Ascending aorta (tissue), 2 donors: ENCODE measurements at places on chromosomes 4 and X. TPM values are rescaled to one million over a fixed set of nuclear protein-coding genes. Genes with fewer than 3 reads are reported as not detected.

Gene NEIL3
- not detected for total RNA-seq

Gene SPANXD
- not detected for total RNA-seq

Gene PRKG2
- total RNA-seq: not detected

Gene DDIT4L
- total RNA-seq: 4.8 TPM

Gene STATH
- not detected for total RNA-seq

Gene ABRAXAS1
- total RNA-seq: 13.7 TPM

Gene MAGEA2B
- total RNA-seq: not detected

Gene CENPVL2
- not detected for total RNA-seq

Gene TMEM255A
- total RNA-seq: not detected

DNA sequence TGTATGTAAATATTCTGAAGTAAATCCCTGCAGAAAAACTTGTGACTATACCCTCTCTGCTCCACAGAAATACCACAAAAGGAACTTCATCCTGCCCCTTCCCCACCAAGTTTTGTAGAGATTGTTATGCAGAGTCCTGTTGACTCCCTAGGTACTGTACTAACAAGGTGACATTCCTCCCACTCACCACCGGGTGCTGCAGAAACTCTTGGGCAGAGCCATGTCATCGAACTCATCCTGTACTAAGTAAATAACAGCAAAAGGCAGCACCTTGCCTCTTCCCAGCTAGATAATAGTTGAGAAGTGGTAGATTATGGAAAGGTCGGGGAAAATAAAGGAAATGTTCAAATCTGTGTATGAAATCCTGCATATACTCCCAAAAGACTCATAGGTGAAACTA is 233.3 kb downstream of the STPG2 start:
- no peak for DNase-seq

DNA sequence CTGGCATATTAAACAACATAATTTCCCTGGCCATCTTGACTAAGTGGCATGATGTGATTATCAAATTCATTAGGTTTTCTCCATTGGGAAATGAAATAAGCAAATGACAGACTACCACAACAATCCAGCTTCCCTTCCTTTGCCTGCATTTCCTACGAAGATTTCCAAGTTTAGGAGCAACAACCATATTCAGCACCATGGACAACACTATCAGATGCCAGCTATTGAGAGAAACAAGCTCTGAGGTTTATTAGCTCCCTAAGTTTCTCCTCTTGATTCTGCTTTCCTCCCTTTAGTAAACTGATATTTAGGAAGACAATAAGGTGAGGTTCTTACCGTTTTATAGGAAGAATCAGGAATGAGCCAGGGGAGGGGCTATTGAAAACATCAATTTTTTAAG is 36.2 kb downstream of the DCX start:
- no peak for DNase-seq

- no peak for DNase-seq
Observed at GRCh38 chr4:36224972-36225903, 19.1 kb downstream of the ARAP2 start.

- no peak for DNase-seq
Observed at GRCh38 chrX:323721-324628, 5.4 kb upstream of the GTPBP6 start.

DNA sequence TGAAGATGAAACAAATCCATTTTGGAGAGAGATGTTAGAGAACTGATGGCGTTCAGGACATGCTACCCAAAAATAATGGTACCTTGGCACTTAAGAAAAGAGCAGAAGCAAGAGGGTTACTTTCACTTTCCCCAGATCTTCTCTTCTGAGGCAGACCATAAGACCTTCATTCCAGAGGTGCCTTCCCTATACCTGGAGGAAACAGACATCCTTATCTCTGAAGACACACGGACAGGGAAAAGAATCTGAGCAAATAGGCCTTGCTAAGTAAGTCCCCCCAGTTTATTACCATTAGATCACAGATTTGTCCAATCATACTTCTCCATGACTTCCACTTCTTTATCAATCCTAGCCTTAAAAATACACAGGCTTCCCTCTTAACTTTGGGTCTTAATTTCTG is 2.0 kb upstream of the FGF2 start:
- DNase-seq: no peak

- DNase-seq: no peak
Observed at GRCh38 chr4:127586922-127587571, 45.7 kb upstream of the INTU start.

DNA sequence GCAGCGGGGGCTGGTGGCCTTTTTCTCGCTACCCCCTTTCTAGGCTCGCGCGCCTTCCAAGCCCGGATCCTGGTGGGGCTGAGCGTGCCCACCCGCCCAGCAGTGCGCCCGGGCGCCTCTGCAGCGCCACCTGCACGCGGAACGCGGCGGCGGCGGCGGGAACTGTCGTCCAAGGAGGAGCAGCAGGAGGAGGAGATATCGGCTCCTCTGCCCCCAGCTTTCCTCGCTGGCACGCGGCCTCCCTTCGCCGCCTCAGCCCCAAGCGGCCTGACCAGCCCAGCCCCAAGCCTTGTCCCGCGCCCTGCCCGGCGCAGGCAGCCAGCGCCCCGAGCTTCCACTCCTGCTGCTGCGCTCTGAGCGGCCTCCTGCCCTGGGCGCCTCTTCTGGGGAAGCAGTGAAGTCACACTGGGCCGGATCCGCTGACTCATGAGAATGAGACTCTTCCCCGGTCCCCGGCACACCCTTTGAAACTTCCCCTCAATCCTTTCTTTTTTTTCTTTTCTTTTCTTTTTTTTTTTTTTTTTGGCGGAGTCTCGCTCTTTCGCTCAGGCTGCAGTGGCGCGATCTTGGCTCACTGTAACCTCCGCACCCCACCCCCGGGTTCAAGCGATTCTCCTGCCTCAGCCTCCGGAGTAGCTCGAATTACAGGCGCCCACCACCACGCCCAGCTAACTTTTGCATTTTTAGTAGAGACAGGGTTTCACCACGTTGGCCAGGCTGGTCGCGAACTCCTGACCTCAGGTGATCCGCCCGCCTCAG is 10.6 kb upstream of the ELF4 start:
- DNase-seq: no peak

GRCh38 chr4:189988877-189989431 is 38.1 kb downstream of the FRG2 start:
- no peak for DNase-seq

DNA sequence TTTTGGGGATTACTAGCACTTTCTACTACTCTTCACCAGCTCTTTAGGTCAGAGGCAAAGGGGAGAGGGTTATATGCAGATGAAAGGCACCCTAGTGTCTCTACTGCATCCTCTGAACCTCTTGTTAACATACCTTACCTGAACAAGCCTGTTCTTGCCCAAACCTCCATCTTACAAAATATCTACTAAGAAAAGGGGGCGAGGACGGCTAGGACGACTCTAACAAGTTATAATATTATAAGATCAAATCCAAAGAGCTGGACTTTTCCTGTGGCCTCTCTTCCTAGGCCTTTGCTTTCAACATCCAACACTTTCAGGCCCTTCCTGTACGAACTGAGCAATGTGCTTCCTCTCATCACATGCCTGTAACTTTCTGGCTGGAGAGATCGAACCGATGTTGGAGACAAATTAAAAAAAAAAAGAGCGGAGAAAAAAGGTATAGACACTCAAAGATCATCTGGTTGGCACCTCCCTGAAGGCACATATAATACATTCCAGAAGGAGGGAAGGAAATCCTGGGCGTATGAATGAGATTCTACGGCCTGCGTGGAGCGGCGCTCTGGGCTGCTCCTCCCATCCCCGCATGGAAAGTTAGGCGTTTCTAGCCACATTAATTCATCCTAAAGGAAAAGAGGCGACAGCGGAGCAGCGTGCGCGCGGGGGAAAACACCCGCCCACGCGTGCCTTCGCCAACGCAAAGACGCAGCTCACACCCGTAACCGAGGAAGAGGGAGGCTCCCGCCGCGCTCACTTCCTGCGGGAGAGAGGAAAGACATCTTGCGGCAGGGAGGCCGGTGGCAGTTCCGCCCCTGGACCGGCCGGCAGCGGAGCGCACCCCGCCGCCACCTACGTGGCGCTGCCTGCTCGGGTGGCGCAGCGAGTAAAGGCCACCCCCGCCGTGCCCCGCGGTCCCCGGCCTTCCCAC is 808 bp downstream of the PRDM5 start:
- DNase-seq: no peak

GRCh38 chr4:88070031-88070430 is 62.6 kb downstream of the PKD2 start:
- no peak for DNase-seq

DNA sequence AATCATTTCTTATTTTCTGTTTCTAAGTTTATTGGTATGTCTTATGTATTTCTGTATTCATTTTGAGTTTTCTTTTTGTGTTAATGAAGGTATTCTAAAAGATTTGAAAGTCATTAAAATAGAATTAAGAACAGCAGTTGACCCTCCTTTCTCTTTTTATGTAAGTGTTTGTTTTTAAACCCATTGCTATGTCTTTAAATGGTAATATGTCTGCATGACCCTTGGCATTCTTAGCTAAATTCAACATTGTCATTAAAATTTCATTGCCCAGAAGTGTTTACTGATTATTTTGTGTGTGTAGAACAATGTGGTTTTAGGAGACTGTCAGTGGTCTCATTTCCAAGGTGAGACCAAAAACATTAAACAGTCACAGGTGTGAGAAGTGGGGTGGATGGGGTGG is 197.8 kb downstream of the PCDH7 start:
- DNase-seq: no peak

DNA sequence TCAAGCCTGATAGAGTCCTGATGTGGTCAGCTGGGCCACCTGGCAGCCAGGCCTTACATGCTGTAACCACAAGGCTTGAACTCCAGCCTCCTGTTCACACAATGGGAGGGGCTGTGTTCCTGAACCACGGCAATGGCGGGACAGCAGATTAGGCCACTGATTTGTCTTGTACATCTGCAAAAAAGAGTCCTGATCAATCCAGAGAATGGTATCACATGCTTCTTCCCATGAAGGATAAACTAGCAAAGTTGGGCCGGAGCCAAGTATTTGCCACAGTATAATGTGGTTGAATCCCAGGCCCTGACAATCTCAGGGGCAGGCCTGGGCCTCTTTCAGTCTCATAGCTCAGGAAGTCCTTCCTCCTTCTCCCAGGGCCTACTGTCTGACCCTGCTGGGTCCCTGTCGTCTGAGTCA is 2182.5 kb upstream of the AGA start:
- DNase-seq: no peak

- DNase-seq: no peak
Observed at GRCh38 chr4:113673450-113673849, 88.1 kb downstream of the CAMK2D start.

- DNase-seq: no peak
Observed at GRCh38 chr4:129994715-129995114, 898.8 kb downstream of the C4orf33 start.

DNA sequence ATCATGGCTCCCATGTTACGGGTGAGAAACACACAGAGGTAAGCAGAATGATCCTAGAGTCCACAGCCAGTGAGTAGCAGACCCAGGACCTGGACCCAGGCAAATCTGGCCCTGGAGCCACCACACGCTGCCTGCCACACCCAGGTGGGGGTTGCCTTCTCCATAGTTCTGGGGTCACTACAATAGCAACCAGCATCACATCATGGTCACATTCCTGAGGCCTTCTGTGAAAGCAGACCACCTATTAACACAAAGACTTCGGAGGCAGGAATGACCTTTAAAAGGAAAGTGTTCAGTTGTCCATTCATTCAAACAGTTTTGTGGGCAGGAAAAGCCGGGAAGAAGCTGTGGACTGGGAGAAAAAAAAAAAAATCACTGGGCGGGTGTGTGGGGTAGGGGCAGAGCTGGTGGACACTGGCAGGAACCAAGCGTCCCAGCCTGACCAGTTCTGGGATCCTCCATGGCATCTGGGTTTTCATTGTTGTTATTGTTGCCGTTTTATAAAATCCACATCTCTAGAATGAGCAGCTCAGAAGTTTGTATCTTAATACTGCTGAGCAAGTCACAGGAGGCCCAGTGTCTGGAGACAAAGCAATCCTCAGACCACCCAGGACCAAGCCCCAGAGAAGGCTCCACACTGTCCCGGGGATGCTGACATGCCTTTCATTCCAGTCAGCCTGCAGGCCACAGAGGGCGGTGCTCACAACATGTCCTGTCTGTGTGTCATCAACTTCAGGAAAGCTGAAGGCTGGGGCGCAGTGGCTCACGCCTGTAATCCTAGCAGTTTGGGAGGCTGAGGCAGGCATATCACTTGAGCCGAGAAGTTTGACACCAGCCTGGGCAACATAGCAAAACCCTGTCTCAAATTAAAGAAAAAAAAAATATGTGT is 67.0 kb downstream of the SEL1L3 start:
- no peak for DNase-seq

GRCh38 chr4:96183611-96184010 is 343.7 kb downstream of the PDHA2 start:
- DNase-seq: no peak

DNA sequence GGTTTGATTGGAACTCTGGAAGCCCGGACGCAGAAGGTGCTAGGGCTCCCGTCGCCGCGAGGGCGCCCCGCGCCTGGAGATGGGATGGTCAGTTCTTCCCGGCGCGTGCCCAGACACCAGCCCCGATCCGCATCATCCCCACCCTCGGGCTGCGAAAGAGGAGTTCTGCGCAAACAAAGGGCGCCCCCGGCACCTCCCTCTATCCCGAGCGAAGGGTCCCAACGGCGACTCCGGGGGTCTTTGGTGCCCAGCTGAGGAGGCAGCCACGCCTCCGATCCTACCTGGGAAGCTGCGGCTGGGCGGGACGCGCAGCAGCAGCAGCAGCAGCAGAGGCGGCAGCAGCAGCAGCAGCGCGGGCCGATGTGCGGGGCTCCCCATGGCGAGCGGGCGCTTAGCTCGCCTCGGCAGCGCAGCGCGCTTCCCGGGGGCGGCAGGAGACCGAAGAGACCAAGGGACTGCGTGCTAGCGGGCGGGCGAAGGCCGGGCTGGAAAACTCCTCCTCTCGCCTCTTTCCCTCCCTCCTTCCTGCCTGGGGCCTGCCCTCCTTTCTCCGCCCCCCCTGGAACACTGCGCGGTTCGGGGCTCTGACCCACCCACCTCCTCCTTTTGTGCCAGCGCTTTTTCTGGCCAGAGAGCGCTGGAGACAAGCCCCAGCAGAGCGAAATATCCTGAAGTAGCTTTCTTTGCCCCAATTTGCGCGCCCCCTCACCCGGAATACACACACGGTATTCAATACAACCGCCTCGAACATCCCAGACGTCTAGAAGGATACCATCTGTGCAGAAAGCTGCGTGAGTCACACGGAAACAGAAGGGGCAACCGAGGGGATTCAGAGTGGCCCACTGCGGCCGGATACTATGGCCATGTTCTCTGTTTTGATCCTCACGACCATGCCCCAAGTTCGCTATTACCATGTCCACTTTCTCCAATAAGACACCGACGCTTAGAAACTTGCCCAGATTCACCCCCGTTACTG is at the start of gene SRPX:
SRPX (minus strand) TSS at position 457 of the 976 bp plus-strand sequence; CDS start at position 378, 79 bp downstream.
- DNase-seq: no peak

DNA sequence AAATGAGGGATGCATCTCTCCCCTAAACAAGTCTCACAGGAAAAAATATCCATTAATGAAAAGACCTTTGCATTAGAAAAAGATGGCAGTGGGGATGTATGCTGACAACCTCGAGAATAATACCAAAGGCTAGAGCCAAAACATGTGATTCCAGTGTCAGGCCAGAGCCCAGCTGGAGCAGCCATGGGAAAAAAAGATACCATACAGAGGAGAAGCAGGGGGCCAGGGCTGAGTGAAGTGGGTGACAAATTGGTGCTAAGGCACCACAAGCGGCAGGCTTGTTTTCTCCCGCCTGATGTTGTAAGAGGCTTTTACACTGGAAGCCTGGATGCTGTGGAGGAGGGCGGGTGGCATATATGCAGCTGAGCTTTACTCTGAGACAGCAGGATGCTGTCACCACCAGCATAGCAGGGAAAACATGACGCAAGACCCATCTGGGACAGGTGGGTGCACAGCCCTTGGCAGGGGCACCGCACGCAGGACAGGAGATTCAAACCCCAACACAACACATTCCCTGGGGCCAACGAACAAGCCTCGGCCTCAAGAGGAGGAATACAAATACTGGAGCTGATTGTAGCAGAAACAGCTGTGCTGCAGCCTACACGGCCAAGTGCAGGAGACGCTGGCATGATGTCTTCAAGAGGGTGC is 91.9 kb downstream of the TSPAN5 start:
- DNase-seq: no peak
